ENCODE measurements at places on chromosomes 3 and 15.

- no peak for DNase-seq
Observed at GRCh38 chr3:14391033-14391432, 11.4 kb upstream of the SLC6A6 start.

GRCh38 chr3:62319570-62320243, 53.6 kb downstream of the FEZF2 start:
- DNase-seq, result no peak

GRCh38 chr3:71885006-71885405, 100.1 kb upstream of the PROK2 start:
- DNase-seq, result no peak

DNA sequence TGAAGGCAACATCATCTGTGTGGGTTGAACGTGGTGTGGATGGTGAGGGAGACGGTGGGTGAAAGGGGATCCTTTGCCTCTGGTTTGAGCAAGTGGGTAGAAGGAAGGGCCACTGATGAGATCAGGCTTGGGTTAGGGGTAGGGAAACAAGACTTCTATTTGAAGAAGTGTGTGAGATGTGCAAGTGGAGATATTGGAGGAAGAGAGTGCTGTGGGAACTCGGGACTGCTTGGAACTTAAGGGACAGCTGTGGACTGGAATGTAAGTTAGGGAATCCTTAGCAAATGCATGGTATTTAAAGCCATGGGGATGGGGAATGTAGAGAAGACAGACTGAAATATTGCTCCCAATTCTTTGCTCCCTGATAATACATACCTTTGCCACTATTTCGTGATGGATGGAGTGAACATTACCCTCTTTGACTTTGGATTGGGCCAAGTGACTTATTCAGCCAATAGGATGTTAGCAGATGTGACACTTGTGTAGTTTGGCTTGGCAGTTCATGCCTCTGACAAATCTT, 30.2 kb upstream of the AMOTL2 start:
- no peak for DNase-seq

GRCh38 chr3:141045849-141046248, 5.3 kb upstream of the SPSB4 start:
- DNase-seq, result no peak

DNA sequence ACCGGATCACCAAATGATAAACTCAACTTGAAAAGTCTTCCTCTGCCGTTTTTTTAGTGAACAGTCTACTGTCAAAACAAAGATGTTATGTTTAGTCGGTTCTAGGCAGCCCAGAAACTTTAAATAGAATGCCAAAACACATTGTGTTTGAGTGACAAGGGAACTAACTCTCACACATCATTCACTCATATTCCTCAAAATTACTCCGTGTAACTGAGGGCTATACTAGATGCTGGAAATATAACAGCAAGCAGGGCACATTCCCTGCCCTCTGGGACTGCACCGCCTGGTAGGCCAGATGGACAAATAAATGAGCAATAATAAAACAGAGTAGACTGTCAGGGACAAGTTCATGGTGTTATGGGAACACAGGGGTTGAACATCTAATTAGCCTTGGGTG, 251.4 kb downstream of the MAGI1 start:
- DNase-seq, result no peak

DNA sequence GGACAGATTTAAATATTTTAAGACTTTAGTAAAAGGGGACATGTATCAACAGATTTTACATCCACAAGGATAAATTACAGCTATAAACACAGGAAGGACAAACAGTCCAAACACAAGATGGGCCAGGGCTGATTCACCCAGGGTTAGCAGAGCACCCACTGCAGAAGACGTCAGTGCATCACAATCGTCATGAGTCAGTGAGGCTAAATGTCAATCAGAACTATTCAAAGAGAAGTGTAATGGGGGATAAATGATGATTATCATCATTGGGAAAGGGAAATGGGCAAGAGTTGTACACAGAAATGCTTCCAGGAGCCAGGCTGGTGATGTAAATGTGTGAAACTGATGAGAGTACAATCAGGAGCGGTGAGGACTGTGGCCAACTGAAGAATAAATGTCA, 226.8 kb downstream of the PLCL2 start:
- DNase-seq, result no peak

- no peak for DNase-seq
Observed at GRCh38 chr15:67048281-67049279, 16.8 kb upstream of the SMAD3 start.

- DNase-seq, result no peak
Observed at GRCh38 chr3:109784852-109785631, 447.7 kb upstream of the DPPA4 start.

GRCh38 chr15:29456255-29456654, 186.6 kb upstream of the NSMCE3 start:
- no peak for DNase-seq

DNA sequence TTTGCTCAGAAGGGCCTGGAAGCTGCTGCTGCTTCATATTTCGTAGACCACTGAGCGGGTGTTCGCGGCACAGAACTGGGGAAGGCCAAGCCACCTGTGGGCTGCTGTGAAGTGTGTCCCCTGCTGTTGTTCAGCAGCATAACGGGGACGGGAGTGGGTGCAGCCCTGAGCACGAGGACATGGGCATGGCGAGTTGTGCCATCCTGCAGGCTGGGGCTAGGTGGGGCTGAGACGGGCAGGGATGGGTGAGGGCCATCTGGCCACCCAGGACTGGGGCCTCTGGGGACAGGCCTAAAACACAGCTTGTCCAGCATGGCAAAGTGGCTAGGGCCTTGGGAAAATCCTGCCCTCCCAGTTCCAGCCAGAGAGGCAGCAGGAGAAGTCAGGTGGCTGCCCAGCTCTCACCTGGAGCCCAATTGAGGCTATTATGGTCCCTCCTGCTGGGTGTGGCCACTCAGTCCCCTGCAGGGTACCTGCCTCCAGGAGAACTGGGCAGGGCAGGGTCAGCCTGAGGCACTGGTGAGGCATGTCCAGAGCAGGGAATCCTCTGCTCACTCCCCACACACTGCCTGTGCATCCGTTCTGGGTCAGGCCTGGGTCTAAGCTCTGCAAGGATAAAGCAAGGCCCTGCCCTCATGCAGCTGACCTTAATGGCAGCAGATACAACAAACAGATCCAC, 29.5 kb downstream of the CFAP100 start:
- DNase-seq, result no peak

GRCh38 chr15:67825881-67826716, 790 bp downstream of the SKOR1 start:
- no peak for DNase-seq

DNA sequence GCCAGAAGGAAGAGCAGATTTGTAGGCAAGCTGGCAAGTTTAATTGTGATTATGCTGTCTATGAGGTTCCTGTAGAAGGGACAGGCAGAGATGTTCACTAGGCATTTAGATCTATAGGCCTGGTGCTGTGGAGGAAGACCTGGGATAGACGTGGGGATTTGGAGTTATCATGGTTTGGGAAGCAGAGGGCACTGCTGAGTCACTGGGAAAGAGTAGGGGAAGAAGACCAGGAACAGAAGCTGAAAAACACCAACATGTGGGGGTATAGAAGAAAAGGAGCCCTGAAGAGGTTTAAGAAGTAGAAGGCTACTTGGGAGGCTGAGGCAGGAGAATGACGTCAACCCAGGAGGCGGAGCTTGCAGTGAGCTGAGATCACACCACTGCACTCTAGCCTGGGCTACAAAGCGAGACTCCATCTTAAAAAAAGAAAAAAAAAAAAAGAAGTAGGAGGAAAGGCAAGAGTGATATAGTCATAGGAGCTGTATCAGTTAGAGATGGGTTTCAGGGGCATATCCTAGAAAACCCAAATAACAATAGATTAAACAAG, 19.3 kb downstream of the GRK7 start:
- no peak for DNase-seq

GRCh38 chr3:135516143-135516542, 449.4 kb upstream of the PPP2R3A start:
- DNase-seq, result no peak

DNA sequence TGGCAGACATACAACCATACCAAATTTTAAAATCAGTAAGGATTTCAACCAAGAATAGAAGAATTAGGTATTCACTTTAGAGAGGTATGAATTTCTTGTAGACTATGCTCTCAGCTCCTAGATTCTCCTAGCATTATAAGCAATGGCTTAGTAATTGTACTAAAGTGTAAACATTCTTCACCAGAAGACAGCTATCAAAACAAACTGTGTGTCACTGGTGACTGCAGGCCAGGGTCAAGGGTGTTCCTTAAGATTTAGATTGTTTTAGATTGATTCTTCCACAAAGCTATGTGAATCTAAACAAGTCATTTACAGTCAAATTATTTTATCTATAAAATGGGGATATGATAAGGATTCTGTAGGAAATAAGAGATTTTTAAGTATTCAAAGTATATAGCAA, 23.1 kb upstream of the GP5 start:
- DNase-seq, result no peak

DNA sequence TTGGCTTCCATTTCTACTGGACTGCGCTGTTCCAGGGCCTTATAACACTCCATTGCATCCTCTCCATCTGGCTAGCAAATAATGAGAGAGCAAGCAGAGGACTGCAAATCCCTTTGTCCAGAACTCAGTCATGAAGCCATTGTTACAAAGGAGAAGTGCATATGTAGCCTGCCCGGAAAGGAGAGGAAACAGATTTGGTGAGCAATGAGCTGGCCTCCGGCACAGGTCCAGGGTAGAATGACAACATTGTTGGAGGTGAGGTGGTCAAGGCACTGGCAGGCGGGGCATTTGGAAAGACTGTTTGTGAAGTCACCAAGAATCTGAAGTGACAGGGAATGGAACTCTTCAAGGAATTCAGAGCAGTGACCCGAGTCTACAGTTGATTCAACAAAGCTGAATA, 25.0 kb upstream of the ATP1B3 start:
- DNase-seq, result no peak

GRCh38 chr3:185071287-185071800, 81.5 kb downstream of the C3orf70 start:
- DNase-seq, result no peak

Data from GF-D8 (cell line).